Right ventricle myocardium superior (tissue), 1 donor: ENCODE measurements at places on chromosomes 5 and 9.

DNA sequence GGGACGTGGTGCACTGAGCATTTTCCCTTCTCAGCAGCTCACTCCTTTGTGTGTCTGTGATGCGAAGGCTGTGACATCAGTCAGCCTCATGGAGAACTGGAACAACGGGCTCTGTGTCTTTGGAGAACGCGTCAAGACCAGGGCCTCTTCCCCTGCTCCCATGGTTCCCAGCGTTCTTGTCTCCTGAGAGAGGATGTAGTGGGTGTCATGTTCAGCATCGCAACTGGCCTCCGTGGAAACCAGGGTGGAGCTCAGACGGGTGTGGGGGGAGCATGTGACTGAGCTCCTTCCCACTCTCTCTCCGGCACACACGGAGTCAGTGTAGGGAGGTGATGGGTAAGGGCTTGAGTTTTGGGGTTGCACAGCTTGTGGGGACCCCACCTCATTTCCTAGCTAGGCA is 59.7 kb downstream of the TENT4A start:
- no peak for DNase-seq

DNA sequence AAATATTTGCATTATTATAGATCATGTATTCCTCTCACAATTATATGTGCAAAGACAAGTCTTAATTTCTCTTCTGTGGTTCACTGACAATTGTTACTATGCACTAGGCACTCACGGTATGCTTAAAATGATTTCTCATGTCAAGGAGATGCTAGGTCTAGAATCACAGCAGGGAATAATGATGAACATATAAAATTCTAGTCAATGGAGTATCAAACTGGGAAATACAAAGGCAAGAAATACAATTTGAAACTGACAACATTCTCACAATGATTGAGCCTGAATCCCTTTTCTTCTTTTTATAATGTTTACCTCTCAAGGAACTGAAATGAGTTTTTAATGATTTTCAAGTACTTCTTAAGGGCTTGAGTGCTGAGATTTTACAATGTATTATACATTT is 302.3 kb upstream of the GRAMD2B start:
- no peak for DNase-seq

- no peak for DNase-seq
Measured at GRCh38 chr5:72245951-72246532, 74.0 kb downstream of the MRPS27 start.

DNA sequence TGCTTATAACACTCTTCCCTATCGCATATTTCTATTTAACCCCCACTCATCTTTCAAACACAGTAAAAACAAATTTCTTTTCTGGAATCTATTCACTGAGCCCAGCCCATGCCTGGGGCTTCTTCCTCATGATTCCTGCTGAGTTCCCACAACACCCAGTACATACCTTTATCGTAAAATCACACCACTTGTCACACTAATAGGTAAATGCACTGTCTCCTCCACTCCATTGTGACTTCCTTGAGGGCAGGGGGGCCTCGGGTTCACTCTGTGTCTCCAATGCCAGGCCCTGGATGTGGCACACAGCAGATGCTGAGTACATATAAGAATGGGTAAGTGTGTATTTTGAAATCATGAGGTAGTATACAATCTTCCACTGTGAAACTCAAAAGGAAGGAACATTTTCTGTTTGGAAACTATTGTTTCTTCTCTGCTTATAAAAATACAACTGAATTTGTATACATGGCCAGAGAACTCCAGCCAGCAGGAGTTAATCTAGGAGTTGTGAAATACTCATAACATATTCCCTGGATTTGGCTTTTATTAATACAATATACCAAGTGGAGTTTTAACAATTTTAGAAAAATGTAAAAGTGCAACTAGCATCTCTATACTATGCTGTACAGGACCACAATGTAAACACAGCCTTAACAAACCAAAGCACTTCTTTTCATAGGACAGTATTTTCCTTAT is 7.2 kb downstream of the PLK2 start:
- DNase-seq, result no peak
